SK-N-SH (cell line): ENCODE measurements at places on chromosomes 6 and 20. TPM values are rescaled to one million over a fixed set of nuclear protein-coding genes. Genes with fewer than 3 reads are reported as not detected.

DNA sequence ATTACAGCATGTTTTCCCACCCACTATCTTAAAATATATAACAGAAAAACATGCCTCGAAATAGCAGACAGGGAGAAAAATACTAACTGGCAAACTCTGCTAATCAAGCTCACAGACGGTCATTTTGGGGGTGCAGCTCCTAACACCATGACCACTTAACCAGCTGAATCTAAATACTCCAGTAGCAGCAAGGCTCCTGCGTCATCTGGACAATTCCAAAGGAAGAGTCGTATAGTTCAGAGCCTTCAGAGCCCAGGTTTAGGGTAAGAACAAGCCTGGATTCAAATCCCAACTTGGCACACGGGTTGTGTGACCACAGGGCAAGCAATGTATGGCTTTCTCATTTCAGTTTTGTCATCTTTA is 81.3 kb upstream of the COL21A1 start:
- no peak overlapping the region for H3K27ac ChIP-seq
- H3K4me1 ChIP-seq = peaks cover 5% of the 10 kb centered on the region; the same call in 1 of the 2 replicates
- H3K36me3 ChIP-seq = no peaks in the 10 kb centered on the region
- DNase-seq = no peak
- H3K4me3 ChIP-seq = no peak overlapping the region

- H3K27ac ChIP-seq = no peak overlapping the region
- no peaks in the 10 kb centered on the region for H3K36me3 ChIP-seq
- no peaks in the 10 kb centered on the region for H3K4me1 ChIP-seq
- no peaks in the 10 kb centered on the region for H3K27me3 ChIP-seq
- no peak overlapping the region for H3K4me3 ChIP-seq
- peak; percentile 34 for DNase-seq
Measured at GRCh38 chr20:60586269-60587050, 628.2 kb downstream of the CDH26 start.

- no peaks in the 10 kb centered on the region for H3K27me3 ChIP-seq
- peaks cover 5% of the 10 kb centered on the region; the same call in 1 of the 2 replicates for H3K4me1 ChIP-seq
Measured at GRCh38 chr6:33289784-33290315, 449 bp downstream of the PFDN6 start.

The FGD2 gene
- polyA plus RNA-seq = not detected in 2 replicates

DNA sequence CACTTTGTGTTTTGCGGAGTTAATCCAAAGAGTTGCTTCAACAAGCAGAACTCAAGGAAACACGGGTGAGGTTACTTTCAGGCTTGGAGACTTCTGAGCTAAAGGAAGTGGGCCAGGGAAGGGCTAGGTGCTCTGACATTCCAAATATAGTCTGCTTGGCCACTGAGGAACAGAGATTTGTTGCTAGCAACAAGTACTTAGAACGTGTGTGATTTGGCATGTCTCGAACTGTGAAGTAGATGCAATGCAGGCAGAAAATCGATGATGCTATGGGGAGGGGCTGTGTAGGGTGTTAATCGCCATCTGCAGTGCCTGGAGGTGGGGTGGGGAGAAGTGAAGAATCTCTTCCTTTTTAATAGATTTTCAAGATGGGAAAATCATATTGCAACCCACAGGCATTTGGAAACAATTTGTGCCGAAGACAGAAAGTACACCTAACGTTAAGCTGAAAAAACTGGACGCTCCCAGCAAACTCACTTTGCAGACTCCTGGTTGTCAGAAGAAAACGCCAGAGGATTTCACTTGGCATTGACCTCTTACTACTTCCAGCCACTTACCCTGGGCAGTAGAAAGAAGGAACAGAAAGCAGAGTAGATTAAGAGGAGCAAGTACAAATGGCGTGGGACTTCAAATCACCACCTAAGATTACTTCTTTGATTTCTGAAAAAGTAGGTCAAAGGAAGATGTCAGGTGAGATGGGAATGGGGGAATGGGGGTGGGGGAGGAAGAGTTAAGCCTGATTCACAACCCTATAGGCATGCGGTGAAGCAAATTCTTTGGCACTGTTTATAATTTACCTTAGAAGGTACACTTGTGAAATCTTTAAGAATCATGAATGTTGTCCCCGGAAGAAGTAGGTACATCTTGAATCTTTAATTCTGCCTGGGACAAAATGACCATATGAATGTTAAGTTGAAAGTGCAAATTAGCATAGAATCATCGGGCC is 314.1 kb downstream of the CD83 start:
- no peak overlapping the region for H3K4me3 ChIP-seq
- no peak for DNase-seq
- H3K4me1 ChIP-seq = no peaks in the 10 kb centered on the region; the same call in 1 of the 2 replicates
- no peaks in the 10 kb centered on the region for H3K36me3 ChIP-seq
- no peak overlapping the region for H3K27ac ChIP-seq
- H3K27me3 ChIP-seq = no peaks in the 10 kb centered on the region

DNA sequence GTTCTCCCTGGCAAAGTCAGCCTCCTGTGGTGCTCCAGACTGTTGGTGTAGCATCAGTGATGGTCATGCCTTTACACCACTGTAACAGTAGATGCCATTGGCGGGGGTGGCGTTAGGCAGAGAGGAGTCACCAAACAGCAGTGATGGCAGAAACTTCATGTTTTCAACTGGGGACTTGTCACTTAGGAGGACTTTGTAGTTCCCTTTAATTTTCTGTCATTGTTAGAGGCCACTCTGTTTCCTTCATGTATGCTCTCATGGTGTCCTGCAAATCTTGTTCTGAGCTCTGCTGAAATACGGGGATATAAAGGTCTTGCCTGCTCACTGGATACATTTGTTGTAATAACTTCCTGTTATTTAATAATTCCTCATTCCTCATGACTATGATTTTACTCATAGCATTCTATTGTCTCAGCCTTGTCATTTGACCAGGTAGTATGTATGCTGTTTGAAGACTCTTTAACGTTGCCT is 4.6 kb downstream of the MAP3K4 start:
- no peak overlapping the region for H3K4me3 ChIP-seq
- no peaks in the 10 kb centered on the region for H3K27me3 ChIP-seq
- H3K27ac ChIP-seq = no peak overlapping the region

GRCh38 chr20:62805155-62805710 is 598 bp downstream of the OGFR start:
- peak overlapping the region; percentile 92 for H3K4me3 ChIP-seq
- H3K4me1 ChIP-seq = peaks cover 10% of the 10 kb centered on the region; the same call in 1 of the 2 replicates
- H3K27me3 ChIP-seq = no peaks in the 10 kb centered on the region
- peaks cover 31% of the 10 kb centered on the region; the same call in 1 of the 2 replicates for H3K36me3 ChIP-seq

GRCh38 chr6:54747955-54748354 is 98.6 kb upstream of the FAM83B start:
- H3K27ac ChIP-seq = no peak overlapping the region
- no peaks in the 10 kb centered on the region for H3K36me3 ChIP-seq
- DNase-seq = no peak
- H3K27me3 ChIP-seq = no peaks in the 10 kb centered on the region
- no peak overlapping the region for H3K4me3 ChIP-seq

DNA sequence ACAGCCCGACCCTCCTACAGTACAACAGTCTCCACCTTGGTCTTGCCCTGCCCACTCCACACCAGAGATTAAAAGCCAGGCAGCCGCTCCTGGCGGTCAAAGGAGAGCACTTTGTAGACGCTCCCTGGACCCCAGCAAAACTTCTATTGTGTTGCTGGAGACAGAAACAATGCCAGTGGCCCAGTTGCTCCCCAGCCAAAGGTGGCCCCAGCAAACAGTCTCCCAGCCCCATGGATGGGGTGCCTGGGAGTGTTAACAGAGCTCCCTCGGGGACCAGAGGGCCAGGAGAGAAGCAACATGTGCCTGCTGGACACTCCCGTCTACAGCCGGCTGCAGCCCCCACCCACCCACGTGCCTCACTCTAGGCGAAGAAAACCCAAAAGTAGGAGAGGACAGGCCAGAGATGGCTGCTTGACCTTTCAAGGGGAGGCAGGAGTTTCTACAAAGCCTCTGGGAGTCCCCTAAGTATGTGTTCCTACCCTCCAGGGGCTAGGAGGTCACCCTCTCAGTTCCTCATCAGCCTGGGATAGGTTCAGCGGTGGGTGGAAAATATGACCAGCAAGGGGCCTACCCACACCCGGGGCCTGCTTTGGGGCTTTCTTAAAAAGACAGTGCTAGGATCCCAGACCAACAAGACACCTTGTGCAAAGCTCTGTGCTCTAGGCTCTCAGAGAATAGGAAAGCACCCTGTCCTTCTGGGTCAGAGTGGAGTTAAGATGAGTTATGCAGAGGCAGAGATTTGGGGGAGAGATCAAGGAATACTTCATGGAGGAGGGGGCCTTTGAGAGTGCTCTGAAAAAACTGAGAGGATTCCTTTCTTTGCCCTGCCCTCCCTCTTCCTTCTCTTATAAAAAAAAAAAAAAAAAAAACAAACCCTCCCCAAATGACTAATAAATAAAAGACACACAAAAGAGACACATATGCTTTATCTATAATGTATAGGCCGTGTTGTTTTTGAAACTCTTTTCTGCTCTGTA is 19.0 kb upstream of the PREX1 start:
- no peak overlapping the region for H3K27ac ChIP-seq
- peak; percentile 55 for DNase-seq
- no peak overlapping the region for H3K4me3 ChIP-seq
- H3K27me3 ChIP-seq = no peaks in the 10 kb centered on the region
- no peaks in the 10 kb centered on the region for H3K36me3 ChIP-seq

GRCh38 chr6:170290296-170291128 is at the start of gene DLL1:
Gene DLL1, minus strand, starts transcription at chr6:170291078. Its CDS starts 939 bp downstream, at chr6:170290139.
- no peaks in the 10 kb centered on the region for H3K36me3 ChIP-seq
- H3K27me3 ChIP-seq = peaks cover 86% of the 10 kb centered on the region
- peak within 1 kb of the TSS; percentile 54 for H3K4me3 ChIP-seq

DNA sequence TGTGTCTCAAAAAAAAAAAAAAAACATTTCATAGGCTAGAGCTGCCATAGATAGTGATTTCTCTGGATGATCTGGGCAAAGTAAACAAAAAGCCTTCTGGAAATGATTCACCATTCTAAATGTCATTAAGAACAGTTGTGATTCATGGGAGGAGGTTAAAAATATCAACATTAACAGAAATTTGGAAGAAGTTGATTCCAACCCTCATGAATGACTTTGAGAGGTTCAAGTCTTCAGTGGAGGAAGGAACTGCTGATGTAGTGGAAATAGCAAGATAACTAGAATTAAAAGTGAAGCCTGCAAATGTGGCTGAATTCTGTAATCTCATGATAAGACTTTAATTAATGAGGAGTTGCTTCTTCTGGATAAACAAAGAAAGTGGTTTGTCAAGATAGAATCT is 26.8 kb upstream of the MMP24 start:
- no peaks in the 10 kb centered on the region for H3K4me1 ChIP-seq
- no peaks in the 10 kb centered on the region for H3K27me3 ChIP-seq
- H3K4me3 ChIP-seq = no peak overlapping the region
- H3K27ac ChIP-seq = no peak overlapping the region

The EPHA7 gene
- under 0.01 TPM in 1 of 2 replicates, not detected in the other for polyA plus RNA-seq

The LY6G6F gene
- not detected in 2 replicates for polyA plus RNA-seq

DNA sequence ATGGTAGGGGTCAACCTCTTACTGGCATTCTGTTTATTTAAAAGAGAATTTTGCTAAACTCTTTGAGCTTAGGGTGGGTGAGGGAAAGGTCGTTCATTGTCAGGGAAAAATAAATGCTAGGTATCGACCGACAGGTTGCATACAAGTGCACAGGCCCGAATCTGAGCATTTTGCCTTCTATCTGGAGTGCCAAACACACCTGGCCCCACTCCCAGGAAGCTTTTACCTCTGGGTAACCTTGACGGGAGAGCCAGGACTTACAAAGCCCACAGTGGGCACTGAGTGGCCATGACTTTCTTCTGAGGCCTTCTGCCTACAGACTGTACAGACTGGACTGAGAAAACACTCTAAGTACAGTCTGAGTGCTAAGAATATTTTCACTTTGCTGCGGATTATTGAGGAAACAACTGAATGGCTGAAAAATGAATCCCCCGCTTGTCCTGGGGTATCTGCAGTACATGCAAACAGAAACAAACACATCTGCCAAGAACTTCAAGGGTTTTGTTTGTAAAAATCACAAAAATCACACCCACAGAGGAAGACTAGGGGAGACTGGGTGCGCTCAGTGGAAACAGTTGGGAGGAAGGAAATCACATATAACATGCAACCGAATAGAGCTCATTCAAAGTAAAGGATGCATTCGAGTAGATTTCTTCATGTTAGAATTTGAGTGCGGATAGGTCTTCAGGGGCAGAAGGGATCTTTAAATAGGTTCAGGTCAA is 152.8 kb downstream of the NFATC2 start:
- H3K4me1 ChIP-seq = peaks cover 10% of the 10 kb centered on the region; the same call in 1 of the 2 replicates
- no peak overlapping the region for H3K27ac ChIP-seq
- DNase-seq = no peak
- no peaks in the 10 kb centered on the region for H3K36me3 ChIP-seq

GRCh38 chr20:1334761-1335160 is 5.8 kb upstream of the SDCBP2 start:
- DNase-seq = no peak
- no peaks in the 10 kb centered on the region; the same call in 1 of the 2 replicates for H3K4me1 ChIP-seq
- no peak overlapping the region for H3K27ac ChIP-seq

The HAO1 gene
- polyA plus RNA-seq = not detected in 2 replicates

The IL17F gene
- not detected in 2 replicates for polyA plus RNA-seq

DNA sequence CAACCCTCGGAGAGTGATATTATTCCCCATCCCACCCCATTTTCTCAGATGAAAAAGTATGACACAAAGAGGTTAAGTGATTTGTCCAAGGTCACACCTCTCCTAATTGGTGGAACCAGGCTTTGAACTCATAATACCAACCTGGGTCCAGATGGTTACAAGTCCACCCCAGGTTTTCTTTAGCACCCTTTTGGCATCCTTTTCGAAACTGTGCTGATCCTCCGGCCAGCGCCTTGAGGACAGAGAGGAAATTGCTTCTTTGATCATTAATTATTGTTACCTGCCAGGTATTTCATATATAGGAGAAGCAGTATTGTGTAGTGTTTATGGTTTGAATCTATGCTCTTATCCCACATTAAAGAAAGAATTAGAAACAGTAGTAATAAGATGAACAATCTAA is 29.3 kb upstream of the PDYN start:
- H3K4me1 ChIP-seq = no peaks in the 10 kb centered on the region
- no peak overlapping the region for H3K27ac ChIP-seq
- H3K36me3 ChIP-seq = no peaks in the 10 kb centered on the region
- no peak overlapping the region for H3K4me3 ChIP-seq

The DPPA5 gene
- polyA plus RNA-seq = not detected in 2 replicates

DNA sequence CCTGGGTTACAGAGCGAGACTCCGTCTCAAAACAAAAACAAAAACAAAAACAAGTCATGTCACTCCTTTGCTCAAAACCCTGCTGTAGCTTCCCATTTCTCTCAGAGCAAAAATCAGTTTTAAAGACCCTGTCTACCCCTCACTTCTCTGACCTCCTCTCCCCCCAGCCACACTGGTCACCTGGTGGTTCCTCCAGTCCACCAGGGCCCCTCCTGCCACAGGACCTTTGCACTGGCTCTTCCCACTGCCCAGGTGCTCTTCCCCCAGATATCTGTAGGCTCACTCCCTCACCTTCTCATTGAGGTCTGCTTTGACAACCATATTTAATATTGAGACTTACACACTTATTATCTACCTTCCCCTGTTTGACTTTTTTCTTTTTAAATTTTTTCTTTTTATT is 4.9 kb upstream of the TEAD3 start:
- no peak for DNase-seq
- peaks cover 18% of the 10 kb centered on the region; the same call in 1 of the 2 replicates for H3K4me1 ChIP-seq
- H3K4me3 ChIP-seq = no peak overlapping the region
- H3K27ac ChIP-seq = no peak overlapping the region

The MAPK14 gene
- 19.8 and 27.4 TPM in 2 replicates for polyA plus RNA-seq

DNA sequence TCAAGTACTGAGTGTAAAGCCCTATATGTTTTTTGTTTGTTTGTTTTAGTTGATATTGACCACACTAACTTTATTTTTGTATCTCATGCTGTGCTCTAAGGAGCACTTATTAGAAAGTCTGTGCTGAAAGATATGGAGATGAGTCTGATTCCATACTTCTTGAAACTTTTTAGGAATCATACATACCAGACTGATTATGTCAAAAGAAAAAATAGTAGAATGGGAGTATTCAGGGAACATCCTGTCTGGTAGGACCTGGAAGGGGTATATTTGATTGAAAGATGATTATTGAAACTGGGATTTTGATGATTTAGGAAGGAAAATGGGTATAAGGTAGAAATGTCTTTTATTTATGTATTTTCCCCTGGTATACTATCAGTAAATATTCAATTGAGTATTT is 111.4 kb downstream of the QKI start:
- DNase-seq = no peak
- H3K27ac ChIP-seq = no peak overlapping the region
- no peaks in the 10 kb centered on the region for H3K36me3 ChIP-seq
